ENCODE measurements at places on chromosomes 1 and 21.

DNA sequence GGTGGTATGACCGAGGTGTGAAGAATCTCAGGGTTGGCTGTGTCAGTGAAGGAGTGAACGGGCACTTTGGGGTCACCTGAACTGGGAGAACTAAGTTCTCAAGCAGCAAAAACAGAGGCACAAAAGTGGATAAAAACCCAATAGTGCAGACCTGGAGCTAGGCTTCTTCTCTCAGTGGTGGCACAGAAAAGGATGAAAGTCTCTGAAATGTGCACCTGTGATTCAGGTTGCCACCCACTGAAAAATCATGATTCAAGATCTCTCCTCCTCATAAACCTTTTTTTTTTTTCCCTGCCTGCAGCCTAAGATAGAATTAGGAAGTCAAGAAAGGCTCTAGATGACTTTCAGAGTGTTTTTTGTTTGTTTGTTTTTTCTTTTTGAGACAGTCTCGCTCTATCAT, 304.8 kb downstream of the KIF26B start:
- H3K4me3 ChIP-seq: no peak overlapping the region
- no peaks in the 10 kb centered on the region for H3K36me3 ChIP-seq
- H3K27ac ChIP-seq: no peak overlapping the region
- no peak for DNase-seq
- H3K4me1 ChIP-seq: no peaks in the 10 kb centered on the region

DNA sequence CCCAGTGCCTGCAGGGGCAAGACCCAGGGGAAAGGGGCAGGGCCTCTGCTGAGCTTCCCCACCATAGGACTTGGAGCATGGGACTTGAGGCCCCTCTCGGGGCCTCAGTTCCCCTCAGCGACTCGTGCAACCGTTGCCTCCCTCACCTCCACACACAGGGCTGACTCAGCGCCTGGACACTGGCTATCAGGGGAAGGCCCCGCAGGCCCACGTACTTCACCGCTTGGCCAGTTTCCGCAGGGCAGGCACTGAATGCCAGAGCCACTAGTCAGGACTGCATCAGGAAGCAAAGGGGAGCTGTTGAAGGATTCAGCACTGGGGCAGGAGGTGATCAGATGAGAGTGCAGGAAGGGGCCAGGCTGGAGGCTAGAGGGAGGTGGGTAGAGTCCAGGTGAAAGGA, 15.5 kb upstream of the FAM131C start:
- DNase-seq: no peak
- peaks cover 6% of the 10 kb centered on the region for H3K4me1 ChIP-seq
- H3K36me3 ChIP-seq: no peaks in the 10 kb centered on the region
- no peak overlapping the region for H3K27ac ChIP-seq
- H3K4me3 ChIP-seq: no peak overlapping the region
- no peaks in the 10 kb centered on the region for H3K27me3 ChIP-seq

GRCh38 chr1:169133801-169134502, 27.5 kb downstream of the ATP1B1 start:
- H3K36me3 ChIP-seq: no peaks in the 10 kb centered on the region
- H3K27ac ChIP-seq: no peak overlapping the region
- no peaks in the 10 kb centered on the region for H3K27me3 ChIP-seq
- no peaks in the 10 kb centered on the region for H3K4me1 ChIP-seq
- DNase-seq: peak; percentile 35
- H3K4me3 ChIP-seq: no peak overlapping the region

- peaks cover 8% of the 10 kb centered on the region for H3K4me1 ChIP-seq
- H3K4me3 ChIP-seq: no peak overlapping the region
- no peaks in the 10 kb centered on the region for H3K36me3 ChIP-seq
- no peak overlapping the region for H3K27ac ChIP-seq
- H3K27me3 ChIP-seq: no peaks in the 10 kb centered on the region
These were observed 59.4 kb upstream of the FAM20B start for GRCh38 chr1:178966312-178966711.

DNA sequence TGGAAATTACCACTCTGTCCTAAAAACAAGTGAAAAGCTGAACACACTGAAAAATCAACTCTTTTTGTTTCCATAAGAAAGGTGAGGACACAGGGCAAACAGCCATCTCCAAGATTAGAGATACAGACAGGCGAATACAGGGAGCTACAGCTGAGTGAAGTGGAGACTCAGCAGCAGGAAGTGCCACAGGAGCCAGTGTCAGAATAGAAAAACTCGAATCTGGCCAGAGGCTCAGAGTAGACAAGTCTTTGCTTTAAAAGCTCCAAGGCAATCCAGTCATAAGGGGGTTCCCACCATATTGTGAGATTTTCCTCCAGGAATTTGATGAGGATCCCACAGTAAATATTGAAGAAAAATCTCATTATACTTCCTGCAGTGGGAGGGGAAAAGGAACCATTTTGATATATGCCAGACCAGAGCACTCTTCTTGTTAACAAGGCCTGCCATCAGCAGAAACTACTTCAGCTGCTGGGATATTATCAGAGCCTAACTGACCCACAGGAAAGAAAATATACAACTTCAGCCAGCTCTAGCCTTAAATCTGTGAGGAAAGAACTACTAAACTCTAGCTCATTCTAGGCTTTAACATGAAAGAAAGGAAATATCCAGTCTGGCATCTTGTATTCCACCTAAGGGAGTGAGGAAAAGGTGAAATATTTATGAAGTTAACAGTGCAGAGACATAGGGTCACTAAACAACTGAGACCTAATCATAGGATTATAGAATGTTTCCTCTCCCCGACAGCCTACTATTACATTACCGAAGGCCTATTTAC, 256.2 kb upstream of the OLFM3 start:
- H3K4me3 ChIP-seq: no peak overlapping the region
- H3K4me1 ChIP-seq: no peaks in the 10 kb centered on the region
- H3K36me3 ChIP-seq: no peaks in the 10 kb centered on the region

DNA sequence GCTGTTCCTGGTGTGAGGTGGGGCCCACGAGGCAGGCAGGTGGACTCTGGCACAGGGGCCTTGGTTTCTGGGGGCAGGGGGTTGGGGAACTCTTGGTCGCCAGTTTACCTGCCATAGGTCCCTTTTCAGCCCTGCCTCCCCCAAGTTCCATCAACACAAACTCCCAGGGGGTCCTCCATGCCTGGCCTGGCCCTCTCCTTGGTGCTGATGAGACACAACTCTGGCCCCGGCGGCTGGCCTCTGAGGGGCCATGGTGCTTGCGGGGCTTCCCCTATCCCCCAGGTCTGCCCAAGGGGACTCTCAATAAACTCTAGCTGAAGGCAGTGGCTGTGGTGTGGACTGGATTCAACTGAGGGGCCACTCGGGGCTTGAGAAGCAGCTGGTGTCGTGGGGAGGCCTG, 16.0 kb downstream of the HTR6 start:
- no peak for DNase-seq
- H3K4me1 ChIP-seq: peaks cover 11% of the 10 kb centered on the region
- H3K4me3 ChIP-seq: no peak overlapping the region
- H3K27ac ChIP-seq: no peak overlapping the region
- no peaks in the 10 kb centered on the region for H3K36me3 ChIP-seq

- no peaks in the 10 kb centered on the region for H3K27me3 ChIP-seq
- DNase-seq: no peak
- no peak overlapping the region for H3K4me3 ChIP-seq
- H3K4me1 ChIP-seq: no peaks in the 10 kb centered on the region
- no peak overlapping the region for H3K27ac ChIP-seq
- no peaks in the 10 kb centered on the region for H3K36me3 ChIP-seq
These were observed 22.5 kb upstream of the FCAMR start for GRCh38 chr1:206992790-206993189.

DNA sequence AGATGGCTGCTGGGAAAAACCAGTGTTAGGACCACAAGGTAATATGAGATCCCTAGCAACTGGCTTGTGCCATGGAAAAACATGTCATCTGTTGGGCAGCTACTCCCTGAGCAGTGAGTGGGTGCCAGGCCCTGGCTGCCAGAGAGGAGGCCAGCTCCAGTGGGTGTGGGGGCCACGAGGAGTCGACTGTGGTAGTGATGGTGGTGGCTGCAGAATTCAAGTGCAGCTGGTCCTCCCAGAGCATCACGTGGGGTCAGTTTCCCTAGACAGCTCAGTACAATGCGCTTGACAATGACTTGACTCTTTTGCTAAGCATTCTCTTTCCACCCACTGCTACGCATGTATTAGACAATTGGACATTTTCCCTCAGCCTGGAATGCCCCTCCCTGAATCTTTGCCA, 14.5 kb upstream of the CDC42 start:
- H3K27ac ChIP-seq: no peak overlapping the region
- no peak for DNase-seq
- H3K27me3 ChIP-seq: no peaks in the 10 kb centered on the region
- peaks cover 11% of the 10 kb centered on the region for H3K4me1 ChIP-seq
- H3K4me3 ChIP-seq: no peak overlapping the region

GRCh38 chr1:10793129-10793651, 3.3 kb downstream of the CASZ1 start:
- H3K4me3 ChIP-seq: no peak overlapping the region
- DNase-seq: no peak
- peaks cover 38% of the 10 kb centered on the region for H3K4me1 ChIP-seq
- H3K27me3 ChIP-seq: peaks cover 86% of the 10 kb centered on the region
- no peaks in the 10 kb centered on the region for H3K36me3 ChIP-seq

DNA sequence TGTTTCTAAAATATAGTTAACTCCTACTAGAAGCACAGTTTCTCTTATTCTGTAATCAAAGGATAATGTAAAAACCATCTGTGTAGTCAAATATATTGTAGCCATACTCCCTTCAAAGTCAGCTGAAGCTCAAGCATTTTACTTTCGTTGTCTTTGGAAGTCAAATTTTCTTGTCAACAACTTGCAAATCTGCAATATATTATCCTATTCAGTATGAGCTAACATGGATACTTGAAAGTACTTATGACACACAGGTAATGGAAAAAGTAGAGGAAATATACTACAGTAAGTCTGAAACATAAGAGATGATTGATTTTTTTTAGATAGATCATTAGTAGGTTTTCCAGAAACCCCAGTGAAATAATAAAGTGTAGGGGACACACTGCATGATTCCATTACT, 121.5 kb downstream of the COL24A1 start:
- DNase-seq: no peak
- H3K4me1 ChIP-seq: no peaks in the 10 kb centered on the region
- no peaks in the 10 kb centered on the region for H3K36me3 ChIP-seq

- no peaks in the 10 kb centered on the region for H3K27me3 ChIP-seq
- peak overlapping the region; percentile 96 for H3K27ac ChIP-seq
- peaks cover 40% of the 10 kb centered on the region for H3K4me1 ChIP-seq
- no peaks in the 10 kb centered on the region for H3K36me3 ChIP-seq
- DNase-seq: no peak
These were observed 917 bp upstream of the LIX1L start for GRCh38 chr1:145958734-145959133.

DNA sequence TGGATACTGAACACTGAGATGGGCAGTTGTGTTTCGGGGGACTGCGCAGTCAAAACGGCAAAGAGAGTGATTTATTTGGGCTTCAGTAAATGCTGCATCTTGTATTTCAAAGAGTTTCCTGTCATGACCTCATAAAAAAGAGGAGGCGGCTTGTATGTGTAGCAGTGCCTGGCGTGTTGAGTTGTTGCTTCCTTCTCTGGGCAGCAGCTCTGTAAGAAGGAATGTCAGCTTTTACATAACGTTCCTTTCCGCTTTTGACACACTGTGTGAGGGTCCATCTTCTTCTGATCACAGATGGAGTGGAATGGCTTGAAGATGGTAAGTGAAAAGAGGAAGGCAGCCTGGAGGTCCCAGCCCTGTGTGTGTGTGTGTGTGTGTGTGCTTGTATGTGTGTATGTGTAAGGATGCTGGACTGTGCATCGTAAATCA, 941 bp downstream of the ELAVL4 start:
- peaks cover 3% of the 10 kb centered on the region for H3K4me1 ChIP-seq
- peak; percentile 91 for DNase-seq
- H3K4me3 ChIP-seq: peak overlapping the region; percentile 43
- H3K36me3 ChIP-seq: no peaks in the 10 kb centered on the region
- peak overlapping the region; percentile 6 for H3K27ac ChIP-seq
- H3K27me3 ChIP-seq: peaks cover 26% of the 10 kb centered on the region

DNA sequence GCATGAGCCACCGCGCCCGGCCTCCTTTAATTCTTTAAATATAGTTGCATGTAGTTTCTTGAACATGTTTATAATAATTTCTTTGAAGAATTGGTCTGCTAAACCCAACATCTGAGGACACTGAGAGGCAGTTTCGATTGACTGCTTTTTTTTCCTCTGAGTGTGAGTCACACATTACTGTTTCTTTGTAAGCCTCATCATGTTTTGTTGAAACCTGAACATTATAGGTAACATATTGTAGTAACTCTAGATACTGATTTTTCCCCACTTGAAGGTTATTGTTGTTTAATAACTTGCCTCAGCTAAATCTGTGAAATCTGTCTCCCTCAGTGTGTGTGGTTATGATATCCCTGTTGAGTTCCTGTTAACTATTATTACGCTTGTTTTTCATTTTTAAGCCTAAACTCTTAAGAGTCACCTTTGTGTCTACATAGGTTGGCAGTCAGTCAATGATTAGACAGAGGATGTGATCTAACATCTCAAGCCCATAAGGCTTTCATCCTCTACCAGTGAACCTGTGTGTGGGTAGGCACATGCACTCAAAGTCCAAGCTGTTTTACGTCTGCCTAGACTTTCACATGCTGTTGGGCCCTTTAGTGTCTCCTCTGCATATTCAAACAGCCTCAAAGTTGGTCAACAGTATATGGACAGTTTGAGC, 155.5 kb downstream of the KCNH1 start:
- no peaks in the 10 kb centered on the region for H3K4me1 ChIP-seq
- H3K36me3 ChIP-seq: no peaks in the 10 kb centered on the region
- no peak overlapping the region for H3K27ac ChIP-seq
- H3K27me3 ChIP-seq: no peaks in the 10 kb centered on the region

DNA sequence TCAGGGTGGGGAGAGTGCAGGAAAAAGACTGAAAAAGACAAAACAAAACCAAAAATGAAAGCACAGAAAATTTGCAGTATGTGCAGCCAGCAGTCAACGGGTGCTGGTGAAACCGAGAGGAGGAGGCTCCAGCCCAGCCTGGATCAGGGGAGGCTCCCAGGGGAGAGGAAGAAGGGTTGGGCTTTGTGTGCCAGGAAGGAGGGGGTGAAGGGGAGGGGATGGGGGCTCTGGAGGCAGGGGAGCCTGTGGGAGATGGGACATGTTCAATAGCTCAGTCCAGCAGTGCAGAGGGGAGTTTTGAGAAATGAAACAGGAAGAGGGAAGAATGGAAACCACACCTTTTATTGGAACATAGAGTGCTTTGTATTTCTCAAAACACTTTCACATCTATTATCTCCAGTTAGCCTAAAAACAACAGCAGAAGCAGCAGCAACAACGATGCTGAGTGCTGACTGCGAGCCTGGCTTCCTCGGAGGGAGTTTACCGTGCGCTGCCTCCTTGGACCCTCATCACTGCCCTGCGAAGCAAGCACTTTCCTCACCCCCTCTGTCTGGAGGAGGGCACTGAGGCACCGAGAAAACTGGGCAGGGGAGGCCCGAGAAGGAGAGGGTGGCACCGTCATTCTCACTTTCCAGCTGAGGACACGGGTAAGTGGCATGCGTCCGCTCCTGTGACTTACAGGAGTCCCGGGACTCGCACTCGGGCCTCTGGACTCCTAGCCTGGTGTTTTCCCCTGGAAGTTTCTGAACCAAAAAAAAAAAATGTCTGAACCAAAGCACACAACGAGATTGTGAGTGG, 62.9 kb downstream of the MDM4 start:
- H3K36me3 ChIP-seq: no peaks in the 10 kb centered on the region
- no peaks in the 10 kb centered on the region for H3K27me3 ChIP-seq
- H3K4me3 ChIP-seq: no peak overlapping the region
- DNase-seq: no peak

GRCh38 chr1:9784508-9785133, 39.1 kb downstream of the CLSTN1 start:
- H3K36me3 ChIP-seq: peaks cover 9% of the 10 kb centered on the region
- H3K4me1 ChIP-seq: no peaks in the 10 kb centered on the region
- DNase-seq: no peak
- H3K4me3 ChIP-seq: no peak overlapping the region
- no peaks in the 10 kb centered on the region for H3K27me3 ChIP-seq

- DNase-seq: no peak
- no peaks in the 10 kb centered on the region for H3K36me3 ChIP-seq
- no peaks in the 10 kb centered on the region for H3K4me1 ChIP-seq
These were observed 269.6 kb upstream of the PLXNA2 start for GRCh38 chr1:208513799-208514198.
